ENCODE measurements at places on chromosomes 6 and 20. TPM values are rescaled to one million over a fixed set of nuclear protein-coding genes. Genes with fewer than 3 reads are reported as not detected.

The SLC22A2 gene
- total RNA-seq = 0.06 TPM

The DNMT3B gene
- 4.0 TPM for total RNA-seq

The PARD6B gene
- 4.5 TPM for total RNA-seq

The KCNK5 gene
- total RNA-seq = 1.3 TPM

The TREML2 gene
- not detected for total RNA-seq

The CCR6 gene
- not detected for total RNA-seq

The SIRPB2 gene
- not detected for total RNA-seq

The TINAG gene
- total RNA-seq = 0.14 TPM

The MAS1 gene
- total RNA-seq = not detected

The NDUFAF4 gene
- 35.1 TPM for total RNA-seq

The CCDC170 gene
- total RNA-seq = 0.07 TPM

The GJA10 gene
- total RNA-seq = not detected

The HLA-DRA gene
- not detected for total RNA-seq

The CLIC5 gene
- total RNA-seq = not detected

The LY6G6C gene
- total RNA-seq = not detected

The TCP11 gene
- not detected for total RNA-seq

The TFAP2A gene
- total RNA-seq = 10.1 TPM

The OPRL1 gene
- total RNA-seq = 1.5 TPM

The EEF1A2 gene
- 155 TPM for total RNA-seq

The CHRNA4 gene
- 0.61 TPM for total RNA-seq

The PSMB9 gene
- 22.0 TPM for total RNA-seq

The OOEP gene
- total RNA-seq = not detected

The MYCT1 gene
- total RNA-seq = not detected

The HSF2 gene
- 5.7 TPM for total RNA-seq

The RSPO3 gene
- 81.4 TPM for total RNA-seq

The SAMD5 gene
- 0.70 TPM for total RNA-seq

The ZNFX1 gene
- 23.5 TPM for total RNA-seq

The LY6G5C gene
- total RNA-seq = 1.8 TPM

The CLDN20 gene
- not detected for total RNA-seq

The EYA4 gene
- 7.5 TPM for total RNA-seq

The ARMC12 gene
- total RNA-seq = 0.74 TPM

The UTRN gene
- total RNA-seq = 11.9 TPM

The PROKR2 gene
- not detected for total RNA-seq

The KIF13A gene
- total RNA-seq = 20.4 TPM

The C2 gene
- total RNA-seq = 0.30 TPM

The TSHZ2 gene
- not detected for total RNA-seq

The PPT2 gene
- total RNA-seq = 7.3 TPM

The HTR1B gene
- 0.32 TPM for total RNA-seq

Data from A549 treated with dexamethasone at 1 μM for 4 hours (cell line).